ENCODE measurements at places on chromosomes 3 and 15.

- DNase-seq: no peak
Measured at GRCh38 chr3:136545664-136546268, 206.4 kb downstream of the STAG1 start.

DNA sequence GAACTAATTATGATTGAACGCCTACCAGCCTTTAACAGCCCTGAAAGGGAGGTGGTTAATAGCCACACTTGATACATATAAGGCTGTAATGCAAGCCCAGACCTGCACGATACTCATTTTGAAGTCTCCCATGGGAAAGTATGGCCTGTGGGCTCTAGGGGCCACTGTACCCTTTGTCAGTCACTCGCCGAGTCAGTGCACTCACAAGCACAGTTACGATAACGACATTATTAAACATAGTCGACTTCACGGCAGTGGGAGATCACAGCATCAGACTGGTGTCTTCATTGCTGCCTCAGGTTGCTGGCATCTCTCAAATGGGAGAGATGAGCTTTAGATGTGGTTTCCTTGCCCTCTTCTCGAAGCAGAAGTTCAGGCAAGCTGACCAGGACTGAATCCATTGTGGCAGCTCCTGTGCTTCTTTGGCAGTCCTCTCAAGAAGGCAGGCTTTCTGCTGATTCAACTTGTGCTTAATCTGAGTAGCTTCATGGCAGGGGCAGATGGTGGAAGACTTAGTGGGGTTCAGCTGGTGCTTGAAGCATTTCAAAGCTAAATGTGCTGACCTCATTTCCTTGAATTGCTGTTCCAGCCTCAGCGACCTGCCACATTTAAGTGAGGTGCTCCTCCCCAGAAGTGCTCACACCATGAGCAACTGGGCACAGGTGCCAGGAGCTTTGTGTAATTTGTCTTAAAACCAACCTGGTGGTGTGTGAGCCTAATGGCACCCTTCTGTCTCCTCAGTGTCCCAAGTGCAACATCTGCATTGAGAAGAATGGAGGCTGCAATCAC lies 15.8 kb upstream of the P4HTM start:
- no peak for DNase-seq

DNA sequence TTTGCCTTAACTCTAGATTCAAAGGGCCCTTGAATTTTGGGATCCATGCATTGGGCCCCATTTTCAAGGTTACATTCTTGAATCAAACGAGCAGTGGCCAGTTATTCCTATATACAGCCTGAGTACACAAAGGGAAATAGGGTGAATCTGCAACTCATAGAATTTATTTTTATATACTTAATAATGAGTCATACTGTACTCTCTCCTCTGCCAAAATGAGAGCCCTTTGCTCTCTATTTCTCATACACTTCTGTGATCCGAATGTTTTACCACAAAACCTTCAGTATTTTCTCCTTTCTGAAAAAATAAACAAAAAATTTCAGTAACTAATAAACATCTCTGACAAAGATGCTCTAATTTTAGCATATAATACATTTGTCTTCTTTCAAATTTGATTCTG lies 116.7 kb downstream of the SERPINI1 start:
- no peak for DNase-seq

GRCh38 chr3:114464548-114464947 lies 170.7 kb downstream of the TIGIT start:
- DNase-seq: no peak

DNA sequence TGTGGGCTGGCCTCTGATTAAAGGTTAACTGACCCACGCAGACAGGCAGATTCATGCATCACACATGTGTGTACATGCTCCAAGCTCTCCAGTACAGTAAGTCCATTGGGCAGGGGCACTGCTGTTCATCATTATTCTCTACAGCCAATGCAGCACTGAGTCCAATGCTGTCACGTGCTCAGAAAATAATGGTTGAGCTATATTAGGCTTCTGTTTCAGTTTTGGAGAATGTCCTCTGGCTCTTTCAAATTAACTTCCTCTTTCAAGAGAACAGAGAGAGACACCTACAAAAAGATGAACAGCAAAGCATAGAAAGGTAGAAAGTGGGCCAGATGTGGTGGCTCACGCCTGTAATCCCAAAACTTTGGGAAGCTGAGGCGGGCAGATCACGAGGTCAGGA lies 202.6 kb downstream of the MEX3B start:
- no peak for DNase-seq

GRCh38 chr15:97986781-97987180 lies 26.3 kb downstream of the ARRDC4 start:
- no peak for DNase-seq

DNA sequence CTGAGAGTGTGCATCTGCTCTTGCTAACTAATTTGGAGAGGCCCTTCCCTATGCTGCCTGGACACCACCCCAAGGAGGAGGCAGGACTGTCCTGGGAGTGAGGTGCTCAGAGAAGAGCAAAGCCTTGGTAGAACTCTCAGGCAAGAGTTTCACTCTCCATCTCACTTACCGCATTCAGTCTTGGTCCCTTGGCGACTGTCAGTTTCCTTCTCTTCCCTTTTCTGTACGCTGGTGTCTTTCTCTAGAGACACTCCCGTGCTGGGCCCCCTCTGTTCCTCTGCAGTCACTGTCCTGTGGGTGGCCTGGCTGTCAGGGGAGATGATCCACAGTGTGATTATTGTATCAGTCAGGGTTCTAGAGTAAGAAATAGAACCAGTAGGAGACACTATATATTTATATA lies 44.0 kb downstream of the IDH2 start:
- DNase-seq: no peak

DNA sequence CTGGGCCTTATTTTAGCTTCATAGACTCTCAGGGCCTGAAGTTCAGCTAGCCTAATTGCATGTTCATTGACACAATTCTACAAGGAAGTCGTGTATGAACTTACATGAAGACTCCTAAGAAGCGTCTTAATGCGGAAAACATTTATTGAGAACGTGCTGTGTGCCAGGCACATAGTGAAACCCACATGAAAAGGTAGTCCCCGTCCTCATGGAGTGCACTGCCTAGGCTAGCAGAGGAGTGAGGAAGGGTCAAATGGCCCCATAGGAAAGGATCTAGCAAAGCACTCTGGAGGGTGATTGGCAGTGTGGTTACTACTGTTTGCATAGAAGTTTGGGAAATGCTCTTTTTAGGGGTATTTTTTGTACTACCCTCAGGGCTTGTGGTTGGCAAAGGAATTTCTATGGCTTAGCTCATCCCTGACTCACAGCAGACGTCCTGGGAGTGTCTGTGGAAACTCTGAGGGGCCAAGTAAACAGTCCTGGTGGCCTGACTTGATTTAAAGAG lies 854 bp upstream of the NPTN start:
- DNase-seq: peak; percentile 93

GRCh38 chr3:116440196-116440595 lies 5.1 kb downstream of the LSAMP start:
- peak; percentile 29 for DNase-seq

DNA sequence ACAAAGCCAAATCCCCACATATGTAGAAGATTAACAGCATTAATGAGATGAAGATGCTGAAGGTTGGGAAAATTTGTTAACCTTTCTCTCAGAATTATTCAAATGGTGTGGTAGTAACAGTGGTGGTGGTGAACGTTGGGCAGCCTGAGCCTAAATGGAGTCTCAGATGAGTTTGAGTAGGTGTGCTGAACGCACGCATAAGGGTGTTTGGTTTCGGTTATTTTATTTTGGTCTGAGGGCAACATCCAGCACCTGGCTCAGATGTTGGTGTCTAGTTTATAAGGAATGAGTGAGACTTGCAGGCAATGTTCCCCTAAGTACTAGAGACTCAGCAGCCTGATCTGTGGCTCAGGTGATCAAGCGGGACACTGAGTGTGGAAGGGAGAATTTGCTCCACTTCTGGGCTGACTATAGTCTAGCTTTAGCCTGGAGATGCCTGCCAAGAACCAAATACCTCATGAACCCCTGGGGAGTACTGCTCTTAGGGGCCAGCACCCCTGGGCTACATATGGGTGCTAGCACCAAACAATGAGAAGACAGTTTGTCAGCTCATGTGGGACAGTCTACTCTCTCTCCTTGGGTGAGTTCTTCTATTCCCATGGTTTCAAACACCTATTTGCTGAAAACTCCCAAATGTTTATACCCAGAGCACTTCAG lies 39.5 kb upstream of the ATP2C1 start:
- no peak for DNase-seq
